ENCODE measurements at places on chromosomes 16 and 17.

- DNase-seq = no peak
Observed at GRCh38 chr17:35081638-35082037, 18.1 kb upstream of the RFFL start.

- DNase-seq = no peak
Observed at GRCh38 chr16:90084215-90084950, 7.3 kb upstream of the PRDM7 start.

DNA sequence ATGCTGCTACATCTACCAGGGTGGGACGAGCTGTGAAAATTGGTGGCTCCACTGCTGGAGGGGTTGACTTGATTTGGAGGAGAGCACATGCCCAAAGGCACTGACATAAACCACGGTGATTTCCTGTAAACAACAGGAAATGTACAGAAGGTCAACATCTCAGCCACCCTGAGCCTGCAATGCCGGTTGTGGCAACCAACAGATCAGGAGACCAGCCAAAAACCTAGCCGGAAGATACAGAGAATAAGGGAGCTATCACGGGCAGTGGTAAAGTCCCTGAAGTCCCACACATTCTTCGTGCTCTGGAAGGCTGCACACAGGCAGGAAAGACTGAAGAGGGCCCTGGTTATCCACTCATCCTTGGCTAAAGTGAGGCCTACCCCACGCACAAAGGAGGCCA lies 56.2 kb downstream of the ADCY9 start:
- DNase-seq = no peak

- no peak for DNase-seq
Observed at GRCh38 chr17:18921485-18921884, 30.5 kb upstream of the SLC5A10 start.

GRCh38 chr17:17859909-17860765 lies 23.4 kb upstream of the SREBF1 start:
- peak; percentile 72 for DNase-seq

DNA sequence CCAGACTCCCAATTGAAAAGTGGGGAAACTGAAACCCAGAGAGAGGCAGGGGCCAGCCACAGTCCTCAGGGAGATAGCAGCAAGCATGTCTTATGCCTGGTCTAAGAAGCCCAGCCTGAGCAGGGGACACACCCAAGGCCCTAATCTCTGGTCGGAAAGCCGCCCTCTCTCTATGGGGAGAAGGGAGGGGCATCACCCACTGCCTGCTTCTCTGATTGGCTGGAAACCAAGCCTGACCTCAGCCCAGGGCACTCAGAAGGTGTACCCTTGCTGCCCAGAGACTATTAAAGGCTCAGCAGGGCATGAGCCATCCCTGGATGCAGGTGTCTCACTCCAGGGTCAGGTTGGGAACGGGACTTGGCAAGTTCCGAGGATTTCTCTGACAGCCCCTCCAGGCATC lies 5.7 kb upstream of the KRT13 start:
- DNase-seq = no peak

GRCh38 chr16:15903960-15904359 lies 15.6 kb upstream of the CEP20 start:
- no peak for DNase-seq

GRCh38 chr16:71412270-71413160 lies 29.3 kb downstream of the TLE7 start:
- peak; percentile 54 for DNase-seq

DNA sequence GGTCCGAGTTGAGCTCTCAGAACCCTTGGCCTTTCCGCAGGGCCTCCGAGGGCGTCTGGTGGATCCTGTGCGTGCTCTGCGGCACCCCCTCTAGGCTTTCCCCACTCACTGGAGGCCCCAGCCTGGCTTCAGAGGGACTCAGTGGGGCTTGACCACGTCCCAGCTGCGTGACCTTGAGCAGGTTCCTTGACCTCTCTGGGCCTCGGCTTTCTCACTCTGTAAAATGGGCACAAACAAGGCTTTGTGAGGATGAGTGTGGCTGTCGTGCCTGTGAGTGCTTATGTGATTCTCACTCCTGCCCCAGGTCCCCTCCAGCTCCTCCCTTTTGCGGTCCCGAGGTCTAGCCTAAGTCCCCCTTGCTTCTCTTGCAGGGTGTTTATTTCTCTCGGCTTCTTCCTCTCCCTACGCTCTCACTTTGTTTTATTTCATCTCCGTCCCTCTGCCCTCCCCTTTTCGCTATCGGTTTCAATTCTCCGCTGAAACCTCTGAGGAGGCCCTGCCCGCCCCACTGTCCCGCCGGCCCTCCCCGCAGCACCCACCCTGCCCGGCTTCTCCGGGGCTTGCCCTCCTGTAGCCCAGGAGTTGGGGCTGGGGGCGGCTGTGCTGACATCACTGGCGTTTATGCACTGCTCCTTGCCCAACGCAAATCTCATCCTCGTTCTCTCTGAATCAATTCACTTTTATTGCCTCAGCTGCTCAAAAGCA lies 82.3 kb upstream of the CBX4 start:
- no peak for DNase-seq

GRCh38 chr17:65364438-65364837 lies 197.0 kb downstream of the AXIN2 start:
- no peak for DNase-seq
